Uterine smooth muscle cell (primary cell): ENCODE measurements at places on chromosomes 3 and 15. TPM values are rescaled to one million over a fixed set of nuclear protein-coding genes. Genes with fewer than 3 reads are reported as not detected.

The TM4SF4 gene
- total RNA-seq = not detected in 2 replicates

The FSTL1 gene
- total RNA-seq = 588 and 921 TPM in 2 replicates

The SMAD6 gene
- 11.0 and 11.3 TPM in 2 replicates for total RNA-seq

The TM6SF1 gene
- 0.22 and 0.62 TPM in 2 replicates for total RNA-seq

The TF gene
- under 0.01 TPM in 2 replicates for total RNA-seq
